ENCODE measurements at places on chromosomes 1 and 21. TPM values are rescaled to one million over a fixed set of nuclear protein-coding genes. Genes with fewer than 3 reads are reported as not detected.

- no peak overlapping the region for H3K4me3 ChIP-seq
- DNase-seq, result no peak
- peaks cover 13% of the 10 kb centered on the region for H3K4me1 ChIP-seq
- H3K27ac ChIP-seq, result no peak overlapping the region
- H3K36me3 ChIP-seq, result no peaks in the 10 kb centered on the region
These were observed 228.9 kb downstream of the TNR start for GRCh38 chr1:175514387-175514953.

- peak overlapping the region; percentile 42 for H3K4me3 ChIP-seq
- peak overlapping the region; percentile 79 for H3K27ac ChIP-seq
- no peaks in the 10 kb centered on the region for H3K27me3 ChIP-seq
- no peaks in the 10 kb centered on the region for H3K4me1 ChIP-seq
- DNase-seq, result peak; percentile 84
These were observed 13.4 kb upstream of the PIAS3 start for GRCh38 chr1:145871994-145872924.

DNA sequence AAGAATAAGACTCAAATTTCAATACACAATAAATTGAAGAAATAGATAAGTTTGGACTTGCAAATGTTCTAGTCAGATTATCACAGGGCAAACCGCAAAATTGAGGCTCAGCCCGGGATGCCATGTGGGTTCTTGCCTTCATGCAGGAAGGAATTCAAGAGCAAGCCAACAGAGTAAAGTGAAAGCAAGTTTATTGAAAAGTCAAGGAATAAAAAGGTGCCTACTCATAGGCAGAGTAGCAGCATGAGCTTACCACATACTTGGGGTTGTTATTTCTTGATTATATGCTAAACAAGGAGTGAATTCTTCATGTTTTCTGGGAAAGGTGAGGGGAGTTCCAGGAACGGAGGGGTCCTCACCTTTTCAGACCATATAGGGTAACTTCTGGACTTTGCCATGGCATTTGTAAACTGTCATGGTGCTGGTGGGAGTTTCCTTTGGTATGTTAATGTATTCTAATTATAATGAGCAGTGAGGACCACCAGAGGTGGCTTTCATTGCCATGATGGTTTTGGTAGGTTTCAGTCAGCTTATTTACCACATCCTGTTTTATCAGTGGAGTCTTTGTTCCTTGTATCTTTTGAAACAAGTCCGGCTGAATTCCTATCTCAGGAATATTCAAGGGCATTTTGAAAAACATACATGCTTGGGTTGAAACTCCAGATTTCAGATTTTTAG, 2.0 kb upstream of the OR2AK2 start:
- no peaks in the 10 kb centered on the region for H3K36me3 ChIP-seq
- H3K27ac ChIP-seq, result no peak overlapping the region
- no peaks in the 10 kb centered on the region for H3K4me1 ChIP-seq
- H3K27me3 ChIP-seq, result no peaks in the 10 kb centered on the region
- no peak overlapping the region for H3K4me3 ChIP-seq

- no peak overlapping the region for H3K27ac ChIP-seq
- DNase-seq, result peak; percentile 77
- no peaks in the 10 kb centered on the region for H3K27me3 ChIP-seq
- peaks cover 10% of the 10 kb centered on the region for H3K4me1 ChIP-seq
- H3K4me3 ChIP-seq, result no peak overlapping the region
- no peaks in the 10 kb centered on the region for H3K36me3 ChIP-seq
These were observed 22.7 kb downstream of the PGM1 start for GRCh38 chr1:63615768-63616420.

GRCh38 chr1:179327679-179328078, 34.1 kb downstream of the SOAT1 start:
- no peak for DNase-seq
- no peaks in the 10 kb centered on the region for H3K4me1 ChIP-seq
- H3K27ac ChIP-seq, result no peak overlapping the region
- no peak overlapping the region for H3K4me3 ChIP-seq
- H3K36me3 ChIP-seq, result peaks cover 8% of the 10 kb centered on the region
- no peaks in the 10 kb centered on the region for H3K27me3 ChIP-seq

CLCA2 gene
- total RNA-seq, result not detected

C1QB gene
- 82.5 TPM for total RNA-seq

NEK7 gene
- total RNA-seq, result 168 TPM

LYPD8 gene
- not detected for total RNA-seq

ADAR gene
- total RNA-seq, result 39.3 TPM
